ENCODE measurements at places on chromosomes 12 and 14.
A peak's percentile ranks its signal among the peaks of the same experiment; 100 is the strongest.

GRCh38 chr12:56271031-56271430, 4.3 kb downstream of the COQ10A start:
- DNase-seq, result no peak

DNA sequence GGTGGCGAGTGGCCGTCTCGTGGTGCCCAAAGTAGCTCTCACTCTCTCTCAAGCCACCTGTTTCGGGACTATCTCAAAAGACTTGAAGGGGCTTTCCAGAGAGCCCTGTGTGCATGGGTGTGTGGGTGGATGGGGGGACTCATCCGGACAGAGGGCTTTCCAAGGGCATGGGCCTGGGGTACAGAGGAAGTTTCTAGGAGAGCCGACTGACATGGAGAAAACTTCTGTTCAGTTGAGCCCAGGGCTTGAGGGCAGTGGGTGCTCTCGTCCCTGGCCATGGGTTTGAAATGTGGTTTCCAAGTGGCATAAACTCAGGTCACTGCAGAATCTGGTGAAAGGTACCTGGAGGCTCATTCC, 47.4 kb upstream of the MEG3 start:
- DNase-seq, result no peak

- DNase-seq, result peak; percentile 46
Observed at GRCh38 chr14:105363847-105364708, 34.3 kb upstream of the TEX22 start.

DNA sequence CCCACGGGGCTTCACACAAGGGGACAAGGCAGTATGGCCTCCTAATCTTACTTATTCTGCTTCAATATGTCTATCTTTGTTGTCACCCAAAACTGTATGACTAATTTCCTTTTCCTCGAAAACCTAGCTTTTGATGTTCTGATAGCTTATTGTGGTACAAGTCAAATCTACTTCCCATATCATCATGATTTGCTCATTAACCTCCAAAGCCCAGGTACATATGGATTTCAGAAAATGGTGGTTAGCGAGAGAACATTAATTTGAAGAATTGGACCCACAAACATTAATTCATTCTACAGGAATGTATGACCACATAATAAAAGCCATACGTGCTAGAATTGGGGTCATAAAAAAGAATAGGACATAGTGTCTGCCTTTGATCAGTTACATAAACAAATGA, 412.5 kb downstream of the CCDC91 start:
- DNase-seq, result no peak

DNA sequence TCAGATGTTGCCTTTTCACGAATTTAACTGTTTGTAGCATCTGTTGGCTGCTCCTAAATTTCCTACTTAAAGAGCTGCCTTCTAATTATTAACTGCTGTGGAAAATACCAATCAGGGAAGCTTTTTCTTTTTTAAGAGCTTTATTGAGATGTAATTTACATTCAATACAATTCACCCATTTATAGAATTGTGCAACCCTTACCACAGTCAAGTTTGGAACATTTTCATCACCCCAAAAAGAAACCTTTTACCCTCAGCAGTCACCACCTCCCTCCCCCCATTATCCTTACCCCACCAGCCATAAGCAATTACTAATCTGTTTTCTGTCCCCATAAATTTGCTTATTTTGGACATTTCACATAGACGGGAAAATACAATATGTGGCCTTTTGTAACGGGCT, 1.4 kb downstream of the PCNX4 start:
- no peak for DNase-seq

DNA sequence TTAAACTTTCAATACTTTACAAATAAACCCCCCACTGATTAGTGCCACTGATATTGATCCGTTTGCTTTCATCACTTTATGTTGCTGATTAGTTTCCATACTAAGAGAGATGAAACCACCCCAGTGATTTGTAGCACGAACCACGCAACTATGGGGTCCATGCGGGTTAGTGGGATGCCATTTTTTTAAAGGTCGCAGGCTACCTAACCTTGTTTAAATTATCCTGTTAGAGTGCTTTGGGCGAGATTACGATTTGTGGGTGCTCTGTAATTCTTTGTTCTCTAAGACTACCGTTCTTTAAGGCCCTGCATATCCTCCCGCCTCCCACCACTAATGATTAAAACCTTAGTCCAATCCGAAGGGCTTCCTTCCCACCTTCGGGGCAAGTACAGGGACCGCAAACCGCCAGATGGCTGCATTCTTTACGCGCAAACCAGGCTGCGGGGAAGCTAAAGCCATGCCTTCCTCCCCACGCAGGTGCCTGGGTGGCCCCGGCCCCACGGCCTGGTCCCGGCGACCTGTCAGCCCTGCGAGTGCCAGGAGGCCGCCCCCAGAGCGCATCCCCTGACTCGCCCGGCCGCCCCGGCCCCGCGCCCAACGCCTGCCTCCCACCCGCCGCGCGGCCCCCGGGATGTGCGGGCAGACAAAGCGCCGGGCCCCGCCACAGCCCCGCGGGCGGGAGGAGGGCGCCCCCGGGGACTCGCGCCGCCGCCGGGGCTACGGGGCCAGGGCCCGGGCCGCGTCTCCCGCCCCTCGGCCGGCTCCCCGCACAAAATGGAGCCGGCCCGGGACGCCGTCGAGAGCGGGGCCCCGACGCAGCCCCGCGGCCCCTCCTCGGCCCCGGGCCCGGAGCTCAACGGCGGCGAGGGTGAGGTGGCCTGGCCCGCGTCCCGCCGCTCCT, 759 bp downstream of the NFYB start:
- DNase-seq, result peak; percentile 47

GRCh38 chr14:63986789-63987533, 134.2 kb downstream of the SYNE2 start:
- DNase-seq, result no peak

- DNase-seq, result no peak
Observed at GRCh38 chr14:81324011-81324410, 76.1 kb downstream of the STON2 start.

- no peak for DNase-seq
Observed at GRCh38 chr12:108390495-108391203, 51.5 kb upstream of the CMKLR1 start.
